ENCODE measurements at places on chromosomes 5 and 9.

DNA sequence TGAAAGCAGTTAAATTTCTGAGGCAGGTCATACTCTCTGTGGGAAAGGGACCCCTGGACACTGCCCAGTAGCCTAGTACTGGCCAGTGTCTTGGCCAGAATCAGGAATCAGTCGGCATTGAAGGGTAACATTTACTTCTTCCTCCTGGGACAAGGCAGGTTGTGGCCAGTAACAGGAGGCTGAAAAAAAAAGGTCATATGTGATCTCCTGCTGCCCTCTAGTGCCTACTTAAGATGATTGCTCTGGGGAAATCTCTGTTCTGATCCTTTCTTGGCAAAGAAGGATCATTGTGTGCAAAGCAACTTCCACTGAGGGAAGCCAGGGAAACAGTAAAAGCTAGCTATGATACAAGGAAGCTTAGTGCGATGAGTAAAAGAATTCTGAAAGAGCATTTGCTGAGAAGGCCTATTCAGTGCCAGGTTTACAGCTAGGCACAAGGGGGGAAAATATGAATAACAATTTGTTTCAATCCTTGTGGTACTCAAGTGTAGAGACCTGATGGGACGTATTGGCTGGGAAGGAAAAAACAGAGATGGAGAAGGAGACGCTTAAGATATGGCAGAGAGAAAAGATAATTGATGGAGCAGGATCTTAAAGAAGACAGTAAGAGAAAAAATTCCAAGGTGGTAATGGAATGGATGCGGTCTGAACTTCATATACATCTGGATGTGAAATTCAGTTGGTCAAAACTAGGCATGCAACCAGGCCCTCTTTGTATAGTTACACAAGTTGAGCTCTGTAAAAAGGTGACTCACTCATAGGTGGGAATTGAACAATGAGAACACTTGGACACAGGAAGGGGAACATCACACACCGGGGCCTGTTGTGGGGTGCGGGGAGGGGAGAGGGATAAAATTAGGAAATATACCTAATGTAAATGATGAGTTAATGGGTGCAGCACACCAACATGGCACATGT lies 25.8 kb upstream of the TRIM32 start:
- H3K27me3 ChIP-seq = no peaks in the 10 kb centered on the region
- no peaks in the 10 kb centered on the region for H3K36me3 ChIP-seq
- no peak for DNase-seq
- H3K27ac ChIP-seq = no peak overlapping the region
- H3K4me1 ChIP-seq = peaks cover 11% of the 10 kb centered on the region
- no peak overlapping the region for H3K4me3 ChIP-seq

GRCh38 chr9:114271556-114272510 lies 51.1 kb upstream of the ORM1 start:
- no peaks in the 10 kb centered on the region for H3K4me1 ChIP-seq
- no peaks in the 10 kb centered on the region for H3K36me3 ChIP-seq
- no peak for DNase-seq
- H3K27me3 ChIP-seq = no peaks in the 10 kb centered on the region

GRCh38 chr9:117612317-117612716 lies 91.9 kb upstream of the TLR4 start:
- no peaks in the 10 kb centered on the region for H3K27me3 ChIP-seq
- H3K36me3 ChIP-seq = no peaks in the 10 kb centered on the region
- H3K4me3 ChIP-seq = no peak overlapping the region
- H3K27ac ChIP-seq = no peak overlapping the region

DNA sequence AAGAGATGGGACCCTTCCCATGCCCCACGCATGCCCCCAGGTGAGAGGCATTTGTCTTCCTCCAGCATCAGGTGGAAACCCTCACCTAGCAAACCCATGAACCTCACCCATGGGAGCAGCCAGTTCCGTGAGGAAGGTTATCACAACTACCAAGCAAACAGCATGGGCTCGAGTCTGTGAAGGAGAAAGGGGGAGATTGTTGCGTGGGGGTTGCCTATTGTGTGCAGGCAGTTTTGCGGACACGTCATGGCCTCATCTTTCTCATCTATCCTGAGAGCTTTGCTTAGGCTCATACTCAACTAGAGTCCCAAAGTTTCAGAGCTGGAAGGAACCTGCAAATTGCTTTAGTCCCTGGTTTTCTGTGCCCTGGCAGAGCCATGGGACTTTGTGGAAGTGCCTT lies 73.6 kb upstream of the TGFBR1 start:
- H3K36me3 ChIP-seq = peaks cover 9% of the 10 kb centered on the region
- DNase-seq = no peak
- no peak overlapping the region for H3K27ac ChIP-seq
- H3K4me3 ChIP-seq = no peak overlapping the region
- no peaks in the 10 kb centered on the region for H3K4me1 ChIP-seq

DNA sequence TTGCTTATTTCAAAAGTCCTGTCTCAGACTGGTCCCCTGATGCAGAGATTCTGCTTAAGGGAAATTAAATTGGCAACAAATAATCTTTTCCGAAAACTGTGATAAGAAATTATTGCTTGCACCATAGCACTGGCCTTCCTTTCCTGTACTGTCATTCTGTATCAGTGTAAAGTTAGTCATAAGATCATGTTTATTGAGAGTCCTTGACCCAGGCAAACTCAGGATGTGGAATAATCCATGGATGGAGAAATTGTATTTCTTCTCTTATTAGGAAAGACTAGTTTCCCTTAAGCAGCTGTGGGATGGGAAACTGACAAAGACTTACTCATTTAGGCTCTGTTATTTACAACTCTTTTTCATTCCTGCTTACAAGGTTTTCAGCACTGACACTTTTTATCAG lies 83.0 kb upstream of the RANBP6 start:
- no peaks in the 10 kb centered on the region for H3K4me1 ChIP-seq
- no peak overlapping the region for H3K4me3 ChIP-seq
- H3K36me3 ChIP-seq = no peaks in the 10 kb centered on the region
- H3K27me3 ChIP-seq = no peaks in the 10 kb centered on the region
- H3K27ac ChIP-seq = no peak overlapping the region
- DNase-seq = no peak

DNA sequence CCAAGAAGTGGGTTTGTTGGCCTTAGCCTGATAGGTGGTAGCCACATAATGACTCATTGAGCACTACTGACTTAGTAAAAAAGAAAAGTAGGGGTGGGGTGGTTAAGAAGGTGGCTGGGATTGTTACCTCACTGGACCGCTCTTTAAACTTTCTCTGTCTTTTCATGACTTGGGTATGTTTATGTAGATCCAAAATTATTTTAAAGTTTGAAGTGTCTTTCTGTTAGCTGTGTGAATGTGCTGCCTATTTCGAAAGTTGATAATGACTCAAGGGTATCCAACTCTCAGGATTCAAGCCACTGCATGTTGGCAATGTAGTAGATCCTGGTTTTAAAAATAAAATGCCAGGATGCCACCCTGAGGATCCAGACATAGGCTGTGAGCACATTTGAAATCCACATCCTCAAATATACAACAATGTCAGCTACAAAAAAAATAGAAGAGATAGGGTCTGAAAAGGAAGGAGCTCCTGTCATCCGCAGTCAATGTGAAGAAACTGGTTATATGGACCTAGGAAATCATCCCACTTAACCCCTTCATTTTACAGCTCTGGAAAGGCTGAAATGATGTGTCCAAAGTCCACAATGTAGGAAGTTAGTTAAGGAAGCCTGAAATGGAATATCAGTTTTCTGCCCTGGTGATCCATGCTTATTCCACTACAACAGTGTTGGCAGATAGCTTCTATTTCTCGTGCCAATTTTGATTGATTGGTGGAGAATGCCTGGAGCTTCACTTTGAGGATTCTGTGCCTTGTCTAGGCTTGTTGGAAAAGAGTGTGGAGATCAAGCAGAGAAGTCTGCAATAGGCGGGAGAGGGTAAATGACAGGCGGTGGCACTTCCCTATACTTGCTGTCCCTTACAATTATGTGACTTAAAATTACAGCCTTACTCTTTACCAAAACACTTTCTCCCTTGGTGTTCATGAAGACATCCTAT lies 23.4 kb downstream of the ZNF462 start:
- no peaks in the 10 kb centered on the region for H3K27me3 ChIP-seq
- peak overlapping the region; percentile 36 for H3K27ac ChIP-seq
- H3K4me3 ChIP-seq = no peak overlapping the region
- H3K36me3 ChIP-seq = no peaks in the 10 kb centered on the region
- no peak for DNase-seq
- H3K4me1 ChIP-seq = no peaks in the 10 kb centered on the region
